Stimulated activated CD4-positive, alpha-beta T cell treated with anti-CD3 and anti-CD28 coated beads, Interleukin-4, amount 100 ng/mL, for 24 hours (primary cell): ENCODE measurements at places on chromosomes 5 and 9.

GRCh38 chr5:124745928-124746915 is at the start of gene ZNF608:
Gene ZNF608, minus strand, starts transcription at chr5:124746639. Its CDS starts 1,650 bp downstream, at chr5:124744989.
- no peak for DNase-seq

GRCh38 chr5:169746147-169746694 is 109.1 kb downstream of the DOCK2 start:
- no peak for DNase-seq

DNA sequence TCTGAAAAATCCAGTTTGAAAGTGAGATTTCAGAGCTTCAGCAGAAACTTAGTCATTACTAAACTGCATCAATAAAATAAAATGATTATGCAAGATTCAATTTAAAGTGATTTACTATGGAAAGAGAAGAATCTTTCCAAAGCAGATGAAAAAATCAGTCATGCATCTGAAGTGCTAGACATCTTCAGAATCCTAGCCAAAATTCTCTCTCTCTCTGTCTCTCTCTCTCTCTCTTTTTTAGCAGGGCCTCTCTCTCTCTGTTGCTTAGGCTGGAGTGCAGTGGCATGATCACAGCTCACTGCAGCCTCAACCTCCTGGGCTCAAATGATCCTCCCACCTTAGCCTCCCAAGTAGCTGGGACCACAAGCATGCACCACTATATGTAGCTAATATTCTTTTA is 18.2 kb upstream of the UBLCP1 start:
- DNase-seq: no peak

- DNase-seq: no peak
These were observed 35.4 kb upstream of the MSH3 start for GRCh38 chr5:80619086-80619485.

GRCh38 chr5:42808888-42809611 is 2.6 kb downstream of the SELENOP start:
- no peak for DNase-seq

DNA sequence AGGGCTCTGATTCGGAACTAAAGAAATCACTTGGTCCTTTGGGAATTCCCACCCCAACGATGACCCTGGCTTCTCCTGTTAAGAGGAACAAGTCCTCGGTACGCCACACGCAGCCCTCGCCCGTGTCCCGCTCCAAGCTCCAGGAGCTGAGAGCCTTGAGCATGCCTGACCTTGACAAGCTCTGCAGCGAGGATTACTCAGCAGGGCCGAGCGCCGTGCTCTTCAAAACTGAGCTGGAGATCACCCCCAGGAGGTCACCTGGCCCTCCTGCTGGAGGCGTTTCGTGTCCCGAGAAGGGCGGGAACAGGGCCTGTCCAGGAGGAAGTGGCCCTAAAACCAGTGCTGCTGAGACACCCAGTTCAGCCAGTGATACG is 83.4 kb downstream of the GOLPH3 start:
- DNase-seq: no peak

- DNase-seq: no peak
These were observed 80.1 kb downstream of the ITGA1 start for GRCh38 chr5:52867809-52868208.

GRCh38 chr5:121006217-121006616 is 542.1 kb downstream of the PRR16 start:
- DNase-seq: no peak
